ENCODE measurements at places on chromosomes 16 and 17.
A peak's percentile ranks its signal among the peaks of the same experiment; 100 is the strongest.

- no peak for DNase-seq
Measured at GRCh38 chr16:82703871-82704768, 77.4 kb downstream of the CDH13 start.

DNA sequence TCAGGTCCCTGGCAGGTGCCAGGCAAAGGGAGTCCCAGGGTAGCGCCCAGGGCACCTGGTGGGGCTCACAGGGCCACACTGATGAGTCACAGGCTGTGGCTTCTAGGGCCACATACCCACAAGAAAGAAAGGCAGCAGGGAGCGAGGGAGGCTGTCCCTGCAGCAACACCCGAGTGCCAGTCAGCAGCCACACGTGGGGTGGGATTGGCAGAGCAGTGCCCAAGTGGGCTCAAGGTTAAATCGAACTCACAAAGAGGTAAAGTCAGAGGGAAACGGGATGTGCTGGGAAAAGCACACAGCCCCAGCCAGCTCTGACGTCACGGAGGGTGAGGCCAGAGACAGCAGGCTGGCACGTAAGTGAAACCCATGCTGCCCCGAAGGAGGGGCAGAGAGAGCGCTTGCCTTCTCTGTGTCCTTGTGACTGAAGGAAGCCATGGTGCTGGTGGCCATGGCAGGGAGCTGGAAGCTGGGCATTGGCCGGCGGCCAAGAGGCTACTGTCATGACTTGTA is 33.8 kb downstream of the FA2H start:
- DNase-seq: no peak

DNA sequence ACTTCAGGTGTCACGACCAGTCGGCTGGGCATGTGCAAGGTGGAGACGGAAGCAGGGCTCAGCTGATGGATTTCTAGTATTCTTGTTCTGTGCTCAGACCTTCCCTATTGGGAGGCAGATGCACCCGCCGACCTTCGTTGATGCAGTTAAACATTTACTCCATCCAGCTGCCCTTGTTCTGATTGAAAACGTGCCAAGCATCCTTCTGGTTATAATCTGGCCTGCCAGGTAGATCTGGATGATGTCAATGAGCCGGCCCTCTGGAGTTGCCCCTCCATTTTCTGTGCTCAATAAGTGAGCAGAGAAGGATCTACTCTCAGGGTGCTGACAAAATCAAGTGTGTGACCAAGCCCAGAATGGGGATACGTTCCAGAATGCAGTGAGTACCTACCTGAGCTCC is 38.3 kb downstream of the CCDC182 start:
- DNase-seq: no peak

DNA sequence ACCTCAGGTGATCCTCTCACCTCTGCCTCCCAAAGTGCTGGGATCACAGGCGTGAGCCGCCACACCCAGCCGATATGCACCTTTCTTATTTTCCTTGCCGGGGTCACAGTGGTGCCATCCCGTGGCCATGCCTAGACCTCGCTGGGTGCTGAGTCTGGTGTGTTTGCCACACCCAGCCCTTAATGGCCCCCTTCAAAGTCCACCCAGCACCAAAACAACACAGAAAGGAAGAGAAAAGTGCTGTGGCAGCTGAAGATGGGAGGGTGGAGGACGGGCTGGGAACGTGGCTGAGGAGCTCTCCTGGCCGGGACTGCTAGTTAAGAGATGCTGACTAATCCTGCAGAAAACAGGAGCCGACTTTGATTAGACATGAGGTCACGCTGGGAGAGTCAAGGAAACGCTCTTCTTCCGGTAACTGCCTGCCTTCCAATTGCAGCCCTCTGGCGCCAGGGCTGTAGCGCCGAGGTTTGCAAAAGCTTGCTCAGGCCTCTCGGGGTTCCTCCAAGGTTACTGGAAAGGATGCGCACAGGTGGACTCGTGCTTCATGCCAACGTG is 10.9 kb downstream of the SLC43A2 start:
- DNase-seq: no peak

DNA sequence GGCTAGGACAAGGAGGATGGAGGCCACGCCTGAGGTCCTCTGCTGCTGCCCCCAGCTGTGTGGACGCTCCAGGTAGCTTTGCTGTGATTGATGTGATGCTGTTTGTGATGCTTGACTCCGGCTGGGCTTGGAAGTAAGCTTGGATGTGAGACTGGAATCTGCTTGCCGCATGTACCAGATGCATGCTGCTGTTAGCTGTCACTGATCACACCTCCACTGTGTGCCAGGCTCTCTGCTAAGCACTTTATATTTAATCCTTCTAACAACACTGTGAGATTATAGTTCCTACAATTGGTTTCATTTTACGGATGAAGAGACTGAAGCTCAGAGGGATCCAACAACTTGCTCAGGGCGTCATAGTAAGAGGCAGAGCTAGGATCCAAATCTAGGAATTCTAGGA is 23.5 kb downstream of the SNX29 start:
- no peak for DNase-seq

DNA sequence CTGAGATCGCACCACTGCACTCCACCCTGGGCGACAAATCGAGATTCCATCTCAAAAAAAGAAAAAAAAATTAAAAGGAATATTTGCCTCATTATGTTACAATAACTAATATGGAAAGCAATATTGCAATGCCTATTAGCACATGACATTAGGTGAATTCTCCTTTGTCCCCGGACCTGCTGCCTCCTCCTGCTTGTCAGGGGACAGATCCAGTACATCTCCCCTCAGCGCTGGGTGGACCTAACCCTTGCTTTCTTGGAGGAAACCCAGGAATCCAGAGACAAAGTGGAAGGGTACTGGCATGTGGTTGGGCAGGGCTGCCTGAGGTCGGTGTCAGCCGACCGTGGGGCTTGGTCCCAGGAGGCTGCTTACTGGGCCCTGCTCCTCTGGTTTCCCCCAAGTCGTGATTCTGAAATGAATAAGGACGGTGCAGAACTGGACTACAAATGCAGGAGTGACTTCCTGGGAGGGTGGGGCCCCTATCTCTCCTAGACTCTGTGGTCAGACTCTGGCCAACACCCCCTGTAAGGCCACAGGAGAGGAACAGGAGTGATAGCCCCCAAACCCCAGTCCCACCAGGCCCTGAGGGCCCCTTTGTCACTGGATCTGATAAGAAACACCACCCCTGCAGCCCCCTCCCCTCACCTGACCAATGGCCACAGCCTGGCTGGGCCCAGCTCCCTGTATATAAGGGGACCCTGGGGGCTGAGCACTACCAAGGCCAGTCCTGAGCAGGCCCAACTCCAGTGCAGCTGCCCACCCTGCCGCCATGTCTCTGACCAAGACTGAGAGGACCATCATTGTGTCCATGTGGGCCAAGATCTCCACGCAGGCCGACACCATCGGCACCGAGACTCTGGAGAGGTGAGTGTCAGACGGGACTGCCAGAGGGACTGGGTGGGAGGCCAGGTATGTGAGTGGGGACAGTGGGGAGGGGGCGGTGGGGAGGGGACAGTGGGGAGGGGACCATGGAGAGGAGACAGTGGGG is at the start of gene HBZ:
HBZ (plus strand) TSS at position 504 of the 988 bp plus-strand sequence; CDS start at position 770, 266 bp downstream.
- DNase-seq: no peak

- no peak for DNase-seq
Measured at GRCh38 chr17:49513044-49513395, 17.9 kb downstream of the NGFR start.

DNA sequence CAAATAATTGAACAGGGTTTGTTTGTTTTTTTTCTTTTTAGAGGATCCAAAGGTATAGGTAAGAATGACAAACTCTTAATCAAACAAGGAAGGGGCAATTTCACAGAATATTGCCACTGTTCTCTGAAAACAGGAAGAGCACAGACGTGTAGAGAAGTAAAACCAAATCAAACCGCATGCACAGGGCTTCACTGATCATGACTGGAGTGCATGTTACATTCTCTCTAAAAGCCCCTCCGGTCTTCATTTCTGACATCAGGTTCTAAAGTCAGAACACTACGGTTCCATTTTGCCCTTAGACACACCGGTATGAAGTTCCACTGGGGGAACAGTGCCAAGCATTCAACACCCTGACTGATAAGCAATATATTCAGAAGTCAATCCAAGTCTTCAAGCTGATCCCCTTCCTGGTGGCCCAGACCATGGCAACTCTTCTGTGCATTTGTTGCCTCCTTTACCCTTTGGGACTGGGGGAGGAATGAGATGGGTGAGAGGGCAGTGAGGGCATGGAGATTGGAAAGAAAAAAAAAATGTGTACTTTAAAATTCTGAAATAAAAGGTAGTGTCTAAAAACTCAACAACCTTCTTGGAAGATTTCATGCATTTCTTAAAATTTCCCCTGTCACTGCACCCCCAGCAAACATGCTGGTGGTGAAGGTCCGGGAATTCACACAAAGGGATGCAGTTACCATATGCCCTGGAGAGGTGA is 1.4 kb downstream of the MMD start:
- peak; percentile 62 for DNase-seq

- no peak for DNase-seq
Measured at GRCh38 chr16:78122774-78123315, 23.4 kb downstream of the WWOX start.

DNA sequence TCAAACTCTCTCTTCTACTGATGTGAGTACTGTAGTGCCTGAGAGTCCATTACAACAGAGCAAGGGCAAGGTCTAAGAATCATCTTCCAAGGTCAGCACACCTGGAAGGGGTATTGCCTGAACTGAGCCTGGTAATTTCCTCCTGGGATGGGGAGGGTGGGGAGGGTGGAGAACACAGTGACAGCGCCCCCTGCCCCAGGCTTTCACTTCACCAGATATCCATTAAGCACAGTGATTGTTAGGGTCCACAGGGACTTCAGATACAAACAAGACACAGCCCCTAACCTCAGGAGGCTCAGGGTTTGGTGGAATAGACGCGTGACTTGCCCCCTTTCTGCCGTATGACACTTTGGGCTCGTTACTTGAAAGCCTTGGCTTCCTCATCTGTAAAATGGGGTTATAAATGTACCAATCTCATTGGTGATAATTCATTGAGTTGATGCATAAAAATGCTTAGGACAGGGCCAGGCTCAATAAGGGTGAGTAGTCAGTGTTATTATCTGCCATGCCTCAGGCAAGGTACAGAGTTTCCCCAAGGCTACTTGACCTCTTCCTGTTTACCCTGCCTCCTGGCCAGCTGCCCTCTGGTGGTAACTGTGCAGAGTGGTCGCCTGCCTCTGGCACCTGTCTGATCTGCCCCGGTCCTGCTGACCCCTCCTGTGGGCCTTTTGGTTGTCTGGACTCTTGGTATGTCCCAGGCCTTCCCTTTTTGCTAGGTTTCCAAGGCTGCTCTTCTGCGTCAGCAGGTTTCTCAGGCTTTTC is 13.1 kb upstream of the BRD7 start:
- DNase-seq: no peak

DNA sequence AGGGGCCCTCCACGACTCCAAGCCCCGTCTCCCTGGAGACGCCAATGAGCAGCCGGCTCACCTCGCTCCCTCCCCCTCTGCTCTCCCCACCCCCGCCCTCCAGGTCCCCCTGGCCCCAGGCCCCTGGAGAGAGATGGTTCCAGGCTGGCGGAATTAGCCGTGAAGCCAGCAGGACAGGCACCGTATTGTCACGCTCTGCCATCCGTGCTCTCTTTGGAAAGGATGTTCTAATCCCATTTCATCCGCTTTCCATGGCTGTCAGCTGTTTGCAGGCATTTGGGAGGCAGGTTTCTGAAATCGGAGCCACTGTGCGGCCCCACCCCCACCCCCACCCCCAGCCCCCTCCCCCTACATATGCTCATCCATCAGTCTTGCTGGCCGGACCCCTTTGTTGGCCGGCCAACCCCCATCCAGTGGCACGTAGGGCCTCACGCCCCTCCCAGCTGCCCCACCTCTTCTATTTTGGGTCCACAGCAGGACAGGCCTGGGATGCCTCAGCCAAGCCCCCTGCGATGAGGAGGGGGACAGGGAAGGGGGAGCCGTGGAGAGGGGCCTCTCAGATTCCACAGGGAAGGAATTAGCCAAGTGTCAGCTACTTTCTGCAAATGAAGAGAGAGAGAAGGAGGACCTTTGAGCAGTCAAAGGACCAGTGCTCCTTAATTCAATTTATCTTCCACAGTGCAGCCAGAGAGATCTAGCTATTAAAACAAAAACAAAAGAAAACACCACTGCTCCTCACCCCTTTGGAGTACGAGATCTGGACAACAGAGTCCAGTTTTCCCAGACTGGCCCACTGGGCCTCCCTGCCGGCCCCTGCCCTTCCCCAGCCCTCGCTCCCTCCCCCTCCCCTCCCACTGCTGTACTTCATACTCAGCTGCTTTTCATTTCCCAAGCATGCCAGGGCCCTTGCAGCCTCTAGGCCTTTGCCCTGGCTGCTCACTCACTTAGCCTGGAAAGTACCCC is 30.7 kb downstream of the SDK2 start:
- no peak for DNase-seq

GRCh38 chr16:15857724-15858560 is 1.1 kb upstream of the MYH11 start:
- DNase-seq: no peak

GRCh38 chr17:41737680-41738023 is 3.2 kb upstream of the HAP1 start:
- DNase-seq: no peak

- peak; percentile 11 for DNase-seq
Measured at GRCh38 chr16:72099377-72099818, 5.8 kb downstream of the DHX38 start.
